T-helper 17 cell (primary cell): ENCODE measurements at places on chromosomes 7 and 10.

- no peak for DNase-seq
These were observed 25.6 kb downstream of the CTNNA3 start for GRCh38 chr10:67670401-67670800.

GRCh38 chr7:4612939-4613841, 68.9 kb upstream of the FOXK1 start:
- DNase-seq: no peak

DNA sequence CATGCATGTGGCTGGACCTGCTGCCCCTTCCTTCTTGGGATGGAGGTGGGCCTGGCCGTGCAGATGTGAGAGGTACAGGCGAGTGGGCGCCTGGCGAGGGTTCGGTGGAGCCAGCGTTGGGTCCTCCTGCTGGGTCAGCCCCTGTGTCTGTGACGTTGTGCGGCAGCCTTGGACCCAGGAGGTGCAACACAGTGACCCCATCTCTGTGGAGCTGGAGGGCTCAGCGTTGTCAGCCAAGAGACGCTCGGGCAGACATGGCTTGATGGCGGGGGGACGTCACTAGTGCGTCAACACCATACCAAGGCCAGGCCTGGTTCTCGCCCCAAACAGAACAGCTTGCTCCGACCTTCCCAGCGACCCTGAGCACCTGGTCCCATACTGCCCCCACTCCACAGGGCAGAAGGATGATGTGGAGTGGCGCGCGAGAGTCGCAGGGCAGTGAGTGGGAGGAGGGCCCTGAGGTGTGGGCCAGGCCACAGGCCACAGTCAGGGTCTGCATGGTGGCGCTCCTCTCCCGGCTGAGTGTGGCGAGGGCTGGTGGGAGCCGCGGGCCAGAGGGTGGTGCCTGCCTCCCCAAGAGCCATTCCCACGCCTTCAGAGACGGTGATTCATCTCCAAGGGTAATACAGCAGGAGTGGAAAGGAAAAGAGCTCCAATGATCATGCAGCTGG, 184.4 kb downstream of the DNAJB6 start:
- DNase-seq: no peak

DNA sequence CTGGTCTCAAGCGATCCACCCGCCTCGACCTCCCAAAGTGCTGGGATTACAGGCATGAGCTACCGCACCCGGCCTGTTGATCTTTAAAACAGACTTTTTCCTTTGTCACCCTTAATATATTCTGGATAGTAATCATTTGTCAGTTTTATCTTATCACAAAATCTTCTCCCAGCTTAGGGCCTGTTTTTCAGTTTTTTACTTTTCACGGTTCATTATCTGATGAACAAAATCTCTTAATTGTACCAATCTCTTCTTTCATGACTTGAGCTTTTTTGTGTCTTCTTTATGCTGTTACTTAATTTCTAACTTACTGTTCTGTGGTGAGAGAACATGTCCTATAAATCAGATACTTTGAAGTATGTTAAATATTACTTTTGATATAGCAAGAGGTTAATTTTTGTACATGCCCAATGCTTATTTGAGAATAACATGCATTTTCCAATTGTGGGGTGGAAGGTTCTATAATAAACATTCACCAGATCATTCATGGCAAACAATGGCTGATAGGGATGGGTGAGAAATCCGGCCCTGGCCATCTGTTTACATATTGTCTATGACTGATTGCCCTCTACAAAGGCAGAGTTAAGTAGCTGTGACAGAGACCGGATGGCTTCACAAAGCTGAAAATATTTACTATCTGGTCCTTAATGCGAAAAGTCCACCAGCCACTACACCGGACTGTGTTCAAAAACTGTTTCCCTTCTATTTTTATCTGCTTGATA, 5.3 kb downstream of the PAPOLB start:
- DNase-seq: no peak

GRCh38 chr7:82616059-82616728, 172.6 kb upstream of the CACNA2D1 start:
- no peak for DNase-seq

DNA sequence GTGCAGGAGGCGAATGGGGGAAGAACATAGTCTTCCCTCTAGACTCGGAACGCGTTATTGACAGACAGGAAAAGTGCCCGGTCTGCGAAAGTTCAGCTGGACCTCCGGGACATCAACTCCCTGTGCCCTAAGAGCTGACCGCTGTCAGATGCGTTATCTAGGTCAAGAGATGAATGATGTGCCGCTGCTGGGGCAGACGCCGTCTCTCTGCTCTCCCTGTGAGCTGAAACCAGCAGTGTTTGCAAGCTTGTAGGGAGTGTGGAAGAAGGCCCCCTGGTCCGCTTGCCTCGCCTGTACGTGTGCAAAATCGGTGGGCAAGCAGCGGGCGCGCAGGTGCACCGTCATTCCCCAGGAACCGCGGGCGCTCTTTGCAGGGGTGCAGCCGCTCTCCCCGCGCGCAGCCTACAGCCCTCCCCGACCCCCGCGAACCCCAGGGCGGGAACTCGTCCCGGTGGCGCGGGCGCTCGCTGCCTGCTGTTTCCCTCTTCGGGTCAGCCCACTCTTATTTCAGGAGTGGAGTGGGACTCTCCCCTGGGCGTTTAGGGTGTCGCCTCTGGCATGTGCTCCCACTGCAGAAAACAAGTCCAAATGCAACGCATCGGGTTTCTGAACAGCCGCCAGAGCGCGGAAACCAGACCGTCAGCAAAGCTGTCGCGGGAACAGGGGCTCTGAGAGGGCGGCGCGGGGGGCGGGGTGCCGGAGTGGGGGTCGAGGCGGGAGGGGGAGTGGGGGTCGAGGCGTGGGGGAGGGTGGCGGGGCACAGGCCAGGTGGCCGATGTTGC, 1.8 kb upstream of the PFKFB3 start:
- DNase-seq: peak; percentile 20

DNA sequence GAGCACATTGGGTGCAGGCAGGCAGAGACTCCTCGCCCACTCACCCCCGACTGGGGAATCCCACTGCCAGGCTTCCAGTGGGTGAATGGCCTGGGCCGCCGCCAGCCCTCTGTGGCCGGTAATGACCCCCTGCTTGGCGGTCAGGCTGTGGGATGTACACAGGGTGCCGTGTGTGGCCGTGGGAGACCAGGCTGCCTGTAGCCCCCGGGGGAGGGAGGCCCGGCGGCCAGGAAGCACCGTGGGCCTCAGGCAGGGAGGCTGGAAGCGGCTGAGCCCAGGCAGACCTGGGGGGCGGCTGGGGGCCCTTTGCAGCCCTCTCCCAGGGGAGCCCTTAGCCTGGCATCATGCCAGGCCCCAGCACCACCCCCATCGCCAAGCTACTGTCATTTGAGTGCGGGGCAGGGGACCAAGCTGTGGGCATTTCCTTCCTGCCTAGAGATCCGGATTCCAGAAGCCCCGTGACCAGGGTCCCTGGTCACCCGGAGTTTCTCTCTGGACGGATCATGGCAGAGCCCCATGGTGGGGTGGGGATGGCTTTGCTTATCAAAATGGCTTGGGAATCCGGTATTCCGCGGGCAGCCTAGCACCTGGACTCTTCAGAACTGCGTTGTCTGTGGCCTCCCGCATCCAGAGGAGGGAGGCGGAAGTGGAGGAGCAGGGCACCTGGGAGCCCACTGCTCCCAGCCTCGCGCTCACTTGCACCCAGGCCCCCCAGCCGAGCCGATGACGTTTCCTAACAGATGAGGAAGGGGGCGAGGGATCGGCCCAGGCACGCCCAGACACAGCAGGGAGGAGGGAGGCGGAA, 1.1 kb downstream of the TTYH3 start:
- DNase-seq: no peak

DNA sequence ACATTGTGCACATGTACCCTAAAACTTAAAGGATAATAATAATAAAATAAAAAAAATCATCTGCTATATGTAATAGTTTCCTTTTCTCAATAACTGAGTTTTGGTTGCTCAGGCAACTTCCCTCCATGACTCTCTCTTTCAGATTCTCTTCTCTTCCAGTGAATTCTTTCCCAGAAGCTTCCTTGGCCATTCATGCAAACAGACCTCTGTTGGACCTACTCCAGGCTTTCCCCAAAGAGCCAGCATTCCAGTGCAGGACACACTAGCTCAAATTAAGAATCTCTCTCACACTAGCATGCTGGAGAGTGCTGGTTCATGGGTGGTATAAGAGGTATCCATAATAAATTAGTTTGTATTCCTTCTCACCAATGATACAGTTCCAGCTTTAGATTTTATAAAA, 31.0 kb upstream of the ZEB1 start:
- no peak for DNase-seq

DNA sequence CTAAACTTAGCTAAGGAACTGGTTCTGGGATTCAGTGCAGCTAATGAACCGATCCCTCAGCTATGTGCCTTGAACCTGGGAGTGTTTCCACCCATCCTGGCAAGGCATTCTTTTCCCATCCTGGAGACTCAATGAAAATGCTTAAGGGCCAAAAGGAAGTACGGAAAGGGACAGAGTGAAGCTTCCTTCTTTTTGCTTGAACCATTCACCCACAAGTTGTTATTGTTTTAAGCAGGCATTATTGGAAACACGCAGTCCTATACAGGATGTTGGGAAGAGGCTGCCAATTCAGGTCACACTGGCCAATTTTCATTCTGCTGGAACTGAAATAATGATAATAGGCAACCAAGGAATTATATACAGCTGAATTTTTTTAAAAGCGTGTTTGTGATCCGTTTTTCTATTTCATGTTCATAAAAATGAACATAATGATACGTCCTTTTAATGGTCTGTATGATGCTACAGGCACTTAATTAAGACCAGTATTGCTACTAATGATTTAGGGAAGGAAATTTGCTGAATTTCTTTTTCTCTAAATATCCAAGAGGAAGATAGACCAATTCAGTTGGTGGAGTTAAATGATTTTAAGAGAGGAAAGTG, 57.8 kb upstream of the FZD1 start:
- no peak for DNase-seq

DNA sequence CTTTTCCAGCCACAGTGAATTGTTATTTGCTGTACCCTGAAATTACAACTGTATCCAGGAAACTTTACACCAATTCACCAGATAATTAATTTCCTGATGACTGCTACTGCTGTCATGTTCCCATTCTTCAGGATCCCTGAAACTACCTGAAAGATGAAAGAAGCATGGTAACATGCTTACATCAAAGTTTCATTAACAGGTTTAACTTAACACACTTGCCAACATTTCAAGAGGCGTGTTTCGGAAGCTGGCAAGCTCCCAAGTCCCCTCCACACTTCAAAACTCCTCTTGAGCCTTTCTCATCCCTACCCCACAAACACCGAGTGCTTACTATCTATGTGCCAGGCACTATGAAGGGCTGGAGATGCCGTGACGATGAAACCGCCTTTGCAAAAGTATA, 88.6 kb downstream of the MPP7 start:
- no peak for DNase-seq

DNA sequence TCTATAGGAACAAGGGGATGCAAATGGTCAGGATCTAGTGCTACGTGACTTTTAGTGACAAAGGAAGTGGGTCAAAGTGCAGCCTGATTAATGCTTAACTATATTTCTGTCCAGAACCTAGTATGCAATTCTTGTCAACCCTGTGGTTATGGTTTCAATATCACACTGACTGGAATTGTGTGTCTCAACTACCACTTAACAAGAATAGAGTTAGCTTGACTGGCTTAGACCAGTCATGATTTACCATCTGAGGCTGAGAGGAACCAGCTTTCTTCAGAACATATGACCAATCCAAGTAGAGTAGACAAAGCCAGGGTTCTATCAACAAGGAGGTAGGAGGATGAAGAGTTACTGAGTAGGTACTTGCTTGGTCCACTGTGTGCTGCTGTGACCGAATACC, 54.4 kb downstream of the MYPN start:
- DNase-seq: no peak

GRCh38 chr10:48765039-48765438, 80.4 kb downstream of the WDFY4 start:
- DNase-seq: no peak

DNA sequence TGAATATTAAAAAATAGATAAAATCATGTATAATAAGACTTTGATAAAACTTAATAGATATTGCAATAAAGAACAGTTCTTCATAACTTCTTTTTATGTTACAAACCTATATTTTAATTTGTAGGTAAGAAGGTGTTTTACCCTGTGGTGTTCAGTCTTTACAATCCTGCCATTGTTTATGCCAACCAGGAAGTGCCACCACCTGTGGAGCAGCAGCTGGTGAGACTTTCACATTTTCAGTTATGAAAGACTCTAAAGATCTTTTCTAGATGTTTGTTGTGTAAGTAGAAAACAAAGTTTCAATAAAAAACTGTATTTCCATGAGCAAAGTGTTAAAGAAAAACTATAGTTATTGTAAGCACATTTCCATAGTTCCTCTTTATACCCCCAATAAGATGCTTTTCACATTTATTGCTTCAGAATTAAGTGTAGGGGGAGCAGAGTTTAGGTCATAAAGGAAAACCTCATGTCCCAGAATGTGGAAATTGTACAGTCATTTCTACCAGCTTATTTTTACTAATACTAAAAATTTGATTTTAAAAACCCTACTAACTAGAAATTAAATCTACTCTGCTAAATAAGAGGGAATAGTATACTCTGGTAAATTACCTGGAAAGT, 28.7 kb downstream of the CSGALNACT2 start:
- no peak for DNase-seq

DNA sequence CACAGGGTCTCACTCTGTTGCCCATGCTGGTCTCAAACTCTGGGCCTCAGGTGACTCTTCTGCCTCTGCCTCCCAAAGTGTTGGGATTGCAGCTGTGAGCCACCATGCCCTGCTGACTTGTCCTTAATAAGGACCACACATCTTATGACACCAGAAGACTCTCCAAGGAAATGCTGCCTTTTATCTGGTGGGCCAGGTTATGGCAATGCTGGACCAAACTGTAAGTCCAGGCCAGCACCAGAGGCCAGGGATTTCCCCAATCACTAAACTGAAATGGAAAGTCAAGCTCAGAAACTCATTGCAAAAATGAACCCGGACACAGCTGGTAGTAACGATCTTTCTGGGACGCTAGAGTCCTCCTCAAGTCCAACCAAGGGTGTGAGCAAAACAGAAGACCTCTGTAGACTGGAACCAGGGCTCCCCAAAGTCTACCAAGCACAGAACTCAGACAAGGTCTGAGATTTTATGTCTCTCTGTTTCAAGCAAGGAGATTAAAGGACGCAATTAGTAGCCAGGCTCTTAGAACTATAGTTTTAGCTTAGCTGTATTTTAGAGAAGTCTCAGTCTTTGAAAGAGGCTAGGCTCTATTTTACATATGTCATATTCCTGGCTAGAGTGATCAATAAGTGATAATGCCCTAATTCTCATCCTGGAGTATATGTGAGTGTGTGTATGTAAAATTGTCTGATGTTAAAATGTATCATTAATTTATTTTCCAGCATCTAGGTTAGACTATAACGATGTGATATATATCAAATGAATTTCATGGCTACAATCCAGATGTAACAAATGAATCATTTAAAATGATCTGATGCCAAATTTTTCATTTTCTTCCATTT, 74.0 kb upstream of the ITGB1 start:
- DNase-seq: no peak

DNA sequence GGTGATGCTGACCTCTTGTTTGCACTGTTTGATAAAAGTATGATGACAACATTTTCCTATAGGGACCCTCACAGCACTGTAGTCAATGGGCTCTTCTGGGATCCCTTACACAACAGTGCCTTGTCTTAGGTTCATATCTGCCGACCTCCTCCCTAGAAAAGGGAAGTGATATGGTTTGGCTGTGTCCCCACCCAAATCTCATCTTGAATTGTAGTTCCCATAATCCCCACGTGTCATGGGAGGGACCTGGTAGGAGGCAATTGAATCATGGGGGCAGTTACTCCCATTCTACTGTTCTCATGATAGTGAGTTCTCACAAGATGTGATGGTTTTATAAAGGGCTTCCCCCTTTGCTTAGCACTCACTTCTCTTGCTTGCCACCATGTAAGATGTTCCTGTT, 23.1 kb downstream of the ZC3HAV1 start:
- DNase-seq: no peak

- no peak for DNase-seq
These were observed 395.6 kb downstream of the CALN1 start for GRCh38 chr7:72016574-72016973.
